ENCODE measurements at places on chromosomes 2 and 18.

- DNase-seq = no peak
Measured at GRCh38 chr2:229335330-229335729, 64.2 kb upstream of the PID1 start.

- no peak for DNase-seq
Measured at GRCh38 chr18:63271881-63272299, 47.7 kb downstream of the BCL2 start.

DNA sequence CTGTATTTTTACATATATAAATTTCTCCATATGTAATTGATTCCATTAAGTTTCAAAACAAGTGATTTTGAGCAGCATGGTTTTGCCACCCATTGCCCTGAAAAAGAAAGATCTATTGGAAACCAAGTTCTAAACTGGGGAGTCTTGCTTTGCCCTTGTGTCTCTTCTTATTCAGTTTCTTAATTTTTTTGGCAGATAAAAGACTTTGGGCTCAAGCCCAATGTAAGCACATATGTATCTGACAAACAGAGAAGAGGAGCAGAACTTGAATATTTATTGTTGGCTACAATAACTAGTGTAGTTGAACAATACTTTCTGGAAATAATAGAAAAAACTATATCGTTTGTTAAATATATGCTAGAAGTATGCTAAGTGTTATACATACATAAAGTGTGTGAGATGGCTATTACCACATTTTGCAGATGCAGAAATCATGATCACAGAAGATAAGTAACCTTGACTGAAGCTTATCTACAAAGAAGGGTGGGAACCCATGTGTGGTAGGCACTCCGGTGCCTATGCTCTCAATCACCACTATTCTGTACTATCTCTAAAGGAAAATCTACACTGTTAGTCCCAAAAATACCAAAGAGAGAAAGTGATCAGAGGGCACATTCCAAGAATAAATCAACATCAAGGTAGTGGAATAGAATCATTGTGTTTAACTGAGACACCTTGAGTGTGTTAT is 109.1 kb downstream of the PLA2R1 start:
- no peak for DNase-seq

DNA sequence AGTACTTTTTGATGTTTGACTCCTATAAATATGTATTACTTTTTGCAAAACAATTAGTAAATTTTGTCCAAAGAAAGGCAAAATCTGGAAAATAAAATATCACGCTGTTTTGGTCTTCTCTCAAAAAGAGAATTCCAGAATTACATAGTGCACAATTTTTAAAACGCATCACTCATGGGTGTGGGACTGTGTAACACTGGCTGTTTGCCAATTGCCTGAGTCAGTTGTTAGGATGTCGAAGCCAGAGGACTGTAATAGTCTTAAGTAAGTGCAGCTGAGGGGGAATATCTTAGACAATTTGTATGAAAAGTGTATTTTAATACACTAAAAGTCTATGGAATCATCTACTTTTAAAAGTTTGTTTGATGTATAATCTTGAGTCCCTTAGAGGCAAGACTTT is 24.1 kb upstream of the EPHA4 start:
- DNase-seq = no peak

GRCh38 chr2:7977981-7978380 is 703.9 kb upstream of the ID2 start:
- no peak for DNase-seq

GRCh38 chr2:105611811-105612424 is 132.8 kb upstream of the NCK2 start:
- no peak for DNase-seq

DNA sequence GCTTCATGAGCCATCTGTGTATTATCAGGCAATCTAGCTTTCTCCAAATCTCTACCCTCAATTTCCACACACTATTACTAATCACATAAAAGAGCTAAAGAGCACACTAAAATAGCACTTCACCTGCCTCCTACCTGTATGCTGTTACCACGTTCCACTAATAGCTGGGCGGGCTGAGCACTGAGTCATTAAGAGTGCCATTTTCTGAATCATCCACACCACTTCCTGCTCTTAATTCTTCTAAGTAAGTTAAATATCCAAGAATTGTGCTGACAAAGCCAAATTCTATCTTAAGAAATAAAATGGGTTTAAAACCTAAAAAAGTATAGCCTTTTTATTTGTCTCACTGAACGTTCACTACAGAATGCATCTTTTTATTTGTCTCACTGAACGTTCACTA is 35.7 kb downstream of the NOL10 start:
- DNase-seq = no peak
